Fibroblast of villous mesenchyme (primary cell): ENCODE measurements at places on chromosomes 7 and 10.

DNA sequence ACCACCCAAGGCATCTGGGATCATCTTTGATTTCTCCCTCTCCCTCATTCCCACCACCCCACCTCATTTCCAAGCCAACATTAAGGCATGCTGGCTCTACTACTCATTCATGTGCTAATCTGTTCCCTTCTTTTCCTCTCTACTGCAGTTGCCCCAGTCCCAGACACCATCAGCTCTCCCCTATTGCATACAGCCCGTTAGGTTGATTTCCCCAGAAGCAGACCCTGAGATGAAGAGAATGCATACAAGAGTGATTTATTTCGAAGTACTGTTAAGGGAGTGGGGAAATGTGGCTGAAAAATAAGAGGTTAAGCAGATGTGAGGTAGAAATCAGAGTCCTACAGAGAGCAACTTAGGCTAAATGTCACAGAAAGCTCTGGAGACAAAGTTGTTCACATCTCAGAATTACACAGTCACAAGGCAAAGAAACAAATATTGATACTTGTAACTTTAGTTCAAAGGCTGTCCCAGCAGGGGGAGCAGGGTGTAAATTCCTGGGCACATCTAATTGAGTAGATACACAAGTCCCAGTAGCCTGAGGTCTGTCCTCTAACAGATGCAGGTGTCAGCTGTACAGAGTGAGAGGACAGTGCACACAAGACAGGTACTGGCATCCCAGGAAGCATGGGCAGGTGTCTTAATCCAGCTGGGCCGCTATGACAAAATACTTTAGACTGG is 20.9 kb downstream of the AKR1D1 start:
- peak; percentile 54 for DNase-seq

DNA sequence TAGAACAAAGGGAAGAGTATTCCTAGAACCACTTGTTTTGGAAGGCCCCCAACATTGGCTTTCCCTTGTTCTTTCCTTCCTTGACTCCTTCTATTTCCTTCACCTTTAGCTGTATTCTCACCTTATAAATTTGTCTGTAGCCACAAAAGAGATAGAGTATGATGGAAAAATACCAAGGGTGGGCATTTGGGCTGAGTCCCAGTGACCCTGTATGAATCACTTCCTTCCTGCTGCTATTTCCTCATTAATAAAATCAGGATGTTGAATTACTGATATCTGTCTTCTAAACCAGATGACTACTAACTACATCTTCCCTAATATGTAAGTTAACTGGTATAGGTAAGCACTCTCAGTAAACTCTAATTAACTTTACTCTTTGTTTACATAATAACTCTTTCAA is 55.1 kb downstream of the IFIT5 start:
- no peak for DNase-seq

GRCh38 chr10:124717911-124718741 is 26.1 kb downstream of the FAM53B start:
- DNase-seq, result no peak

- peak; percentile 16 for DNase-seq
These were observed 173.1 kb downstream of the MYOF start for GRCh38 chr10:93309062-93309461.

DNA sequence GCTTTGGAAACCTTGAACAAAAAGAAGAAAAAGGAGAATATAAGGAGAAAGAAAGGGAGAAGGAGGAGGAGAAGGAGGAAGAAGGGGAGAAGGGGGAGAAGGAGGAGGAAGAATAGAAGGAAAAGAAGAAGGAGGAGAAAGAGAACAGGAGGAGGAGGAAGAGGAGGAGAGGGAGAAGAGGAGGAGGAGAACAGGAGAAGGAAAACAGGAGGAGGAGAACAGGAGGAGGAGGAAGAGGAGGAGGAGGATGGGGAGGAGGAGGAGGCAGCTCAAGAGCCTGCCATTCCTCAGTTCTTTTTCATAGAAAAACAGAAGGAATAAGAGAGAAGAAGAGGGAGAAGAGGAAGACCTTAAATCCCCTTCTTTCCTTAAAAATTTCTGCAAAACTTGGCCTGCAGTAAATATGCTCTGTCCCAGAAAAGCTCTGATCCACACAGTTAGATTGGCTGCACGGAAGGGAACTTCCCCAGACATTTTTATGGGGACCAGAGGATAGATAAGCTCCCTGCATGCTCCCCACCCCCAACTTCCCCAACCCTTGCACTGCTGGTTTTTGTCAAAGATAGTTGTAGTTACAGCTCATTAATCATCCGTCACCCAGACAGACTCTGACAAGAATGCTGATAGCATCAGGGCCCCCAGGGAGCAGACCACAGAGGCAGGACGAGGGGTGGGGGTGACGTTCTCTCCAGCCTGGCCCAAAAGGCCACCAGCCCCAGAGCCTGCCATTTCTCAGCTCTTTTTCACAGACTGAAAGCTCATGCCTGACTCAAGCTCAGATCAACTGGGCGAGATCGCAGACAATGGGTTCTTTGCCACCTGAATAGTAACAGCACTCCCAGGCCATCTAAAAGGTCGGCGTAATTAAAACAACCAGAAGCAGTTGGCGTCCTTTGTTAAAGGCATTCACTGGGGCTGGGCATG is 34.5 kb upstream of the LYZL1 start:
- peak; percentile 99 for DNase-seq

GRCh38 chr10:34826857-34827766 is 12.0 kb upstream of the PARD3 start:
- DNase-seq, result peak; percentile 22

GRCh38 chr7:4033996-4034395 is 648.1 kb upstream of the FOXK1 start:
- DNase-seq, result no peak

- DNase-seq, result no peak
These were observed 54.6 kb upstream of the OPN4 start for GRCh38 chr10:86599729-86600128.

DNA sequence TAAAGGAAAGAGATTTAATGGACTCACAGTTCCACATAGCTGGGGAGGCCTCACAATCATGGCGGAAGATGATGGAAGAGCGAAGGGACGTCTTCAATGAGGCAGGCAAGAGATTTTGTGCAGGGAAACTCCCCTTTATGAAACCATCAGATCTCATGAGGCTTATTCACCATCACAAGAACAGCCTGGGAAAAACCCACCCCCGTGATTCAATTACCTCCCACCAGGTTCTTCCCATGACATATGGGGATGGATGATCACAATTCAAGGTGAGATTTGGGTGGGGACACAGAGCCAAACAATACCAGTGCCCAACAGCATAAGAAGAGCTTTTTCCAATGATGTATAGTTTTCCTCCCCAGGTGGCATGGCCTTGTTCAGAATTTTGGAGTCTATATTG is 11.2 kb upstream of the C7orf33 start:
- no peak for DNase-seq

DNA sequence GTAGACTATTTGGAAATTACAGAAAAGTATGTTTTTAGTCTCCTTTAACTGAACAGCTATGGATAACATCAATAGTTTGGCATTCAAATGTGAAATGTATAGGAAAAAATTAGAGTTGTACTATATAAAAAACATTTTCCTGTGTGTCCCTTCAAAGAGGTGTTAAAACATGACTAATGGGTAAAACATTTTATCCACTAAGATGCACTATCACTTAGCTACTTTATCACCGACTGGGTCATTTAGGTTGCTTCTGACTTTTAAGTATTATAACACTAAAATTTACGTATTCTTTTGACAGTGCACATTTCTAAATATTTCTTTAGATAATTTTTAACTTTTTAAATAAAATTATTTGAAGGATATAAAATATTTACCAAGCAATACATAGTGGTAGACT is 77.6 kb downstream of the UBE2H start:
- no peak for DNase-seq

DNA sequence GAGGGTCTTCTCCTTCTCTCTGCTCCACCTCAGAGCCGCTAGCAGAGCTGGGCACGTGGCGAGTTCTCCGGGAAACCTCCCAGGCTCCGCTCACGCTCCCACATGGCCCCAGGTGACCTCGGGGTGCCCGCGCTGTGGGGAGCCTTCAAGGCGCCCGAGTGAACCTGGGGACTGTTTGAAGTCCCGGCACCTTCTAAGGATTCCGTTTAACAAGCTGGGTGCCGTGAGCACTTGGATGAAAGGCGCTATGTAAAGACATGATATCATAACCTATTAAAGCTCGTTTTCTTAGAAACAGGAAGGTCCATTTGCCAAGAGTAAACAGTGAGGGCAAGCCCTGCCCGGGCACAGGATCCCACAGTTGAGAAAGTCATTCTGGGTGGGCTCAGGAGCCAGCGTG is 15.8 kb upstream of the MYL10 start:
- DNase-seq, result peak; percentile 10

DNA sequence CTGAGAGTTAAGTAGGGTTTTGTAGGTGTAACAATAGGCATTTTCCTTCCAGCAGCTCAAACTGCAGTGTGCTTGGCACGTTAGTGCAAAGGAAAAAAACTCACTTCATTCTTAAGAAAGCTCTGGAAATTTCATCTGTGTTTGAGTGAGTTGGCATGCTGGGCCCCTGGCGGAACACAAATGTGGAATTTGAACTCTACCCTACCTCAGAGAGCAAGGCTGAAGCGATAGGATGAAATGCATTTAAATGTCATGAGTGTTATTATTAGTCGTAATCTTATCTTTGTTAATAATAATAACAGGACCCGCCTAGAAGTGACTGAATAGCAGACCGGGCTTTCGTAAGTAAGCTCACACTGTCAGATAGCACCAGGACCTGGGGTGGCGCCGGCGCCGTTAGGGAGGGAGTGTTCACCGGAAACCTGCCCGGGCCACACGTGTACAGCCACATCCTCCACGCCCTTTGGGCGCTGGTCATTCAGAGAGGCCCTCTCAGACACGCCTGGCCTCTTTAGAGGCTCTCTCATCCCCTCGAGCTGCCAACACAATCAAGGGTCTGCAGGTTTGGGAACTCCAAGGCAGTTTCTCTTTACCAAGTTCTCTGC is 63.5 kb downstream of the GRK5 start:
- peak; percentile 96 for DNase-seq

GRCh38 chr7:48964074-48964473 is 39.7 kb downstream of the CDC14C start:
- no peak for DNase-seq

- DNase-seq, result peak; percentile 51
These were observed 124.4 kb downstream of the PON1 start for GRCh38 chr7:95199779-95200558.

GRCh38 chr7:48424731-48425130 is 253.5 kb downstream of the ABCA13 start:
- DNase-seq, result no peak

- DNase-seq, result peak; percentile 79
These were observed 20.2 kb downstream of the MCU start for GRCh38 chr10:72712136-72712535.

GRCh38 chr10:42637142-42637541 is 1.2 kb downstream of the ZNF33B start:
- no peak for DNase-seq

DNA sequence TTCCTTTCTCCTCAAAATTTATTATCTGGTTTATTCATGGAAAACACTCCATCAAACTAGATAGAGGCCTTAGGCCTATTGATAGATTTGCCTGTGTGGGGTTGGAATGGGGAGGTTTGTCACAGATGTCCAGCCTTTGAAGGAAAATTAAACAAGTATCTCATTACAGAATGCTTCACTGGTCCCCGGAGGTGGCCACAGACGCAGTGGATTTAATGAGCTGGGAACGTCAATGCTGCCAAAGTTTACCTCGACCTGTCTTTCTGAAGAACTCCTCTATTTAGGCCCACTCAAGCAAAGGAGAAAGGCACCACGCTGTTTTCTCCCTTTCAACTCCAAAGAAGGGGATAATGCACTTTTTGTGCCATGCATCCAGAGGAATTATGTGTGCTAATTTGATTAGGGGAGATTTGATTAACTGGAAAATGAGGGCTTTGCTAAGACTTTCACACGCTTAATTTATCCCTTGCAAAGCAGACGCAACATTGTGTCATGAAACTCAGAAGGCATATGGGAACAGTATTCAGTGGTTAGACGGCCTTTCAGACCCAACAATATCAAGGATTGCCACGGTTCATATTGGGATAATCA is 558.8 kb upstream of the GALNT17 start:
- DNase-seq, result no peak

- peak; percentile 81 for DNase-seq
These were observed 119.5 kb downstream of the BAMBI start for GRCh38 chr10:28796606-28797512.

DNA sequence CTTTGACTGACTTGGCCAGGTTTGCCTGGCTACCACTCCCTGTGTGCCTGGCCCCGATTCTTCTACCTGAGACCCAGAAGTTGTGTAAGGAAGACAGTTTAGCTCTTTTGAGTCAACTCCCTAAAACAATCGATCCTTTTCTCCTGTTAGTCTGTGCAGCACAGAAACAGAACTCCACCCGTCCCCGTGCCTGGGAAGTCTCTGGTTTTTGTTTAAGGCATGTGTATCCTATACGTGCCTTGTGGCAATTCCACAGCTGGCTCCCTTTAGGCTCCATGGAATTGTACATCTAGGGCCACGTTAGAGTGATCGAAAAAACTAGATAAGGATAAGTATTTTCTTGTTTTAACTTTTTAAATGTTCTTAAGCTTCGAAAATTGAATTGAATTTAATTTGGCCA is 131.6 kb downstream of the BICC1 start:
- DNase-seq, result no peak

DNA sequence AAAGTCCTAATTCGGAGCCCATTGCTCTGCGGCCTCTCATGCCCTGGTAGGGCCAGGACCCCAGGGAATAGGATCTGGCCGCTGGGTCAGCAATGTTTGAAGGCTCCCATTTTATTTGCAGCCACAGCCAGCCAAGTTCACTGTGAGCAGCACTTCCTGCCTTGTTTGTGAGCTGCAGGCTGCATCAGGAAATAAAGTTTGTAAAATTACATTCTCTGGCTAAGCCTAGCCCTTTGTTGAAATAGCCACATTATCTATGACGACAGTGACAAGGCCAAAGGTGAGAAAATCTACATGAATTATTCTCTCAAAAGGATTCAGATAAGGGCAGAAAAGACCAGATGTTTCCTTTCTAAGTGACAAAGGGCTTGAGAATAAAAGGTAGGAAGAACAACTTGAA is 23.7 kb upstream of the ITGB1 start:
- peak; percentile 73 for DNase-seq

DNA sequence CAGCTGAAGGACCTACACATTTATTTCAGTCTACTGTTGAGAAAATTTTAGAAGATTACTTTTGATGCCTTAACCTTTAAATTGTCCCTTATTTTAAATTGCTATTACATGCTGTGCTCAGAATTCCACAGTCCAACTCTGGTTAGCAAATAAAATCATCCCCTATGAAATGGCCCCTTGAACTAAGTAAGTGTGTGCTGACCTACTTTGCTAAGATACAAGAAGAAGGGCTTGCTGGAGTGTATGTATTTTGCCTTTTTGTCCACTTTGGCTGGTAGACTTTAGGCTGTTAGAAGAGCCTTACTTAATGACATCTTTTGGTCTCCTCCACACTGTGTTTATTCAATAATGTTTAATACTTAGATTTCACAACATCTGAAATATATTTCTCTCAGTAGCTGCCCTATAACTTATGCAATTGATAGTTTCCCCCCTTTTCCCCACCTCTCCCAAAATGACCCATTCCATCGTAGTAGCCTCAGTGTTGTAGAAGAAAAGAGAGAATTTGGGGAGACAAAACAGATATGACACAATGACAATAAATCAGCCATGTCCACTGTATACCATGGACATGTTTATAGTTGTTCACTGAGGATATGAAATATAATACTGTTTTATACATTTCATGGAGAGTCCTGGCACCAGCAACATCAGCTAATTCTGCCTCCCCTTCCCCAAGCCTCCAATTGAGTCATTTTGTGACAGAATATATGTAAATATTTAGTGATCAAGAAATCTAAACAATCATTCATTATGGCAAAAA is 107.8 kb upstream of the ASAH2 start:
- DNase-seq, result peak; percentile 19

GRCh38 chr10:77556990-77557601 is 80.5 kb downstream of the KCNMA1 start:
- no peak for DNase-seq

GRCh38 chr7:151426441-151426903 is 13.5 kb downstream of the CRYGN start:
- peak; percentile 99 for DNase-seq
